ENCODE measurements at places on chromosomes 13 and 19.

DNA sequence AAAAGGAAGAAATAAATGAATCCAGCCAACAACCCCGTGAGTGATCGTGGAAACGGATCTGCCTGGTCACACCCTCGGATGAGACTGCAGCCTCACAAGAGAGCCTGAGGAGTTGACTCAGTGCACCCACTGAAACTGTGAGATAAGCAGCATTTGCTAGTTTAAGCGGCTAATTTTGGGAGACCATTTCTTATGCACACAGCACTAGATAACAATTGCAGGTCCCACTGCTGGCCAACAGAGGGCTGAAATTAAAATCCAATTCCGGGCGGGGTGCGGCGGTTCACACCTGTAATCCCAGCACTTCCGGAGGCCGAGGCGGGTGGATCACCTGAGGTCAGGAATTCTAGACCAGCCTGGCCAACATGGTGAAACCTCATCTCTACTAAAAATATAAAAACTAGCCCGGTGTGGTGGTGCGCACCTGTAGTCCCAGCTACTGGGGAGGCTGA is 3.6 kb downstream of the UQCR11 start:
- DNase-seq = no peak

GRCh38 chr13:99948907-99949678 is 22.5 kb downstream of the ZIC5 start:
- DNase-seq = no peak

GRCh38 chr19:17415121-17415520 is 4.7 kb upstream of the MVB12A start:
- DNase-seq = no peak

GRCh38 chr13:93700115-93700514 is 473.5 kb downstream of the GPC6 start:
- DNase-seq = no peak

DNA sequence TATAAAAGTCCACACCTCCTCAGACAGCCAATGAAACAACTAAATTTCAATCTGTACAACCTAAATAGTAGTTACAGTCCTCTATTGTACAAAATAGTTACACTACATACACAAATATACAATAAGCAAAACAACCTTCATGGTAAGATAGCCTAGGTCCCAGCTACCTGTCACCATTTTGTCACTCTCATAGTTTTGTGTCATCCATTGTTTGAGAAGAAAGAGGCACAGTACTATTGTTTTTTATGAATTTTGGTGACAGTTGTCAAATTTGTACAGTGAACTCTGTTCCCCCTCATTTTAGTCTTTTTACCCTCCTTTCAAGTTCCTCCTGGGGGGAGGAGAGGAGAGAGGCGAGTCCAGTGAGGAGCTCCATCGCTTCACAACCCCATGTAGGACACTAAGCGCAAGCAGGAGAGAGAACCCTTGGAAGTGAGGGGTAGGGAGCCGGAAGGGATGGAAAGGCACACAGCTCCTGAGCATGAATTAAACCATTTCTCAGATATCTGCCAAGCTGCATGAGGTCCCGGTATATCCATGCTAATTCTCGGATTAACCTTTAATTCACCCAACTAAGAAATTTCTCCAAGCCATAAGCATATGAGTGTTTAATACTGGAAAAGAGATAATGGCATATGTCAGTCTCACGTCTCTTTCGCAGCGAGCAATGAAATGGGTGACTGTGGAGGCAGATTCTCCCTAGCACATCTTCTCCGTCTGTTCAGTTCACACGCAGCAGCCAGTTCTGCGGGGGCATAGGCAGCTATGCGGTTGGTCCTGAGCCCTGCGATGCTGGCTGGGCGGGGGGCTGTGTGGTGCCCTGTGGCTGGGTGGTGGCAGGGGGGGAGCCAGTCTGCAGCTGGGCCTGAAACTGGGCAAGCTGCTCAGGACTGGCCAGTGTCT is 60.5 kb downstream of the SERP2 start:
- no peak for DNase-seq

GRCh38 chr19:45814851-45815480 is at the start of gene RSPH6A:
Gene RSPH6A (minus strand): TSS chr19:45815308. CDS start chr19:45815176, 132 bp downstream.
- no peak for DNase-seq

GRCh38 chr13:97212601-97213040 is 9.5 kb upstream of the MBNL2 start:
- DNase-seq = no peak

GRCh38 chr13:102584434-102584833 is 12.4 kb upstream of the TPP2 start:
- no peak for DNase-seq

DNA sequence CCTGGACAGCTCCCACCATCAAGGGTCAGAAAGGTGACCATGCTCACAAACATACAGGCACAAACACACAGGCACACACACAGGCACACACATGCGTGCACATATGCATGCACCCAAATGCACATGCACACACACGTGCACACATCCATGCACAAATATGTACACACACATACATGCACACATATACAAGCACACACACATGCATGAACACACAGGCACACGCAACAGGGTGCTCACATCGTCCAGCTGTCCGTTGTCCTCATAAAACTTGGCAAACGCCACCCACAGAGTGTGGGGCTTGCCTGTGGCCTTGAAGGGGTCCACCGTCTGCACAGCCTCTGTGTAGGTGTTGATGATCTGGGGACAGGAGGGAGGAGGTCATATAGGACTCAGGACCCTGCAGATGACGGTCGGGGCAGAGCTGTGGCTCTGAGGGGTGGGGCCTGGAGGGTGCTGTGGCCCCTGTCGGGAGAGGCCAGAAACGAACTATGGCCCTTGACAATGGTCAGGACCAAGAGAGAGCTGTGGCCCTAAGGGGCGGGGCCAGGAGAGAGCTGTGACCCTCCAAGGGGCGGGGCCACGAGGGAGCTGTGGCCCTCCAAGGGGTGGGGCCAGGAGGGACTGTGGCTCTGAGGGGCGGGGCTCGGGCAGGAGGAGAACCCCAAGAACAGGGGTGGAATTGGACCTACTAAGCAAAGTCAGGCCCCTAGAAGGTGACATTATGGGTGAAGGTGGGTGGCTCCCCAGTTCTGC is 6.2 kb downstream of the XAB2 start:
- no peak for DNase-seq

GRCh38 chr19:33997690-33998089 is 174.6 kb upstream of the LSM14A start:
- no peak for DNase-seq

DNA sequence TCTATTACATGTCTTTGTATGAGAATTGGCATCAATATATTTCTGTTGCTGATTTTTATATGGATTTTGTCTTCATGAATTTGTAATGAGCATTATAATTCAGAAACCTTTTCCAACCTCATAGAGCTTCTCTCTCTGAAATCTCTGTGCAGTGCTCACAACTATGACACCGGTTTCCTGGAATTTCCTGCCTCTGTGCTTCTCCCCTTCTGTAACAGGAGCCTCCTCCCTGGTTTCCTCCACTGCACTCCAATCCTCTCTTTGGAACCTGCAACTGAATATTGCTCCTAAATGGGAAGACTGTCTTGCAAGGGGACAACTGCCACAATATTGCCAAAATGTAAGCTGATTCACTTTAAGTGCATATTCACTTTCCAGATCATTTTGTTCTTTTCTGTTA is 1147.9 kb downstream of the UQCRFS1 start:
- no peak for DNase-seq

DNA sequence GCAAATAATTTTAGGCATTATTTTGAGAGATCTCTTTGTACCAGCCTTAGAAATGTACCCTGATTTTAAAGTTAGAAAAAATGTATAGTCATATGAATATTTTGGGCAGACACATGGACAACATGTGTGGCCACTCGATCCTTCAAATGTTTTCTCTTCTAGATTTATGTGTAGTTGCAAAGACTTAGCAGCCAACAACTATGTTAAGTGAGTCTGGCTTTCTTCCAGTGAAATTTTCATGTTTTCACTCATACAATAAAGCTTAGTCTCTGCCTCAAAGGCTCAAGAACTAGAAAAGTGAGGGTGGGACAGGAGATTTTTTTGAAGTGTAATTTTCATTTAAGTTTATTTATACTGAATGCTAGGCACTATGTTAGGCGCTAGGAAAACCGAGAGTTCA is 207.7 kb upstream of the DACH1 start:
- DNase-seq = no peak

GRCh38 chr13:26280295-26280694 is 26.4 kb downstream of the CDK8 start:
- no peak for DNase-seq

- no peak for DNase-seq
These were observed 8.1 kb downstream of the ZNF708 start for GRCh38 chr19:21321134-21321533.

DNA sequence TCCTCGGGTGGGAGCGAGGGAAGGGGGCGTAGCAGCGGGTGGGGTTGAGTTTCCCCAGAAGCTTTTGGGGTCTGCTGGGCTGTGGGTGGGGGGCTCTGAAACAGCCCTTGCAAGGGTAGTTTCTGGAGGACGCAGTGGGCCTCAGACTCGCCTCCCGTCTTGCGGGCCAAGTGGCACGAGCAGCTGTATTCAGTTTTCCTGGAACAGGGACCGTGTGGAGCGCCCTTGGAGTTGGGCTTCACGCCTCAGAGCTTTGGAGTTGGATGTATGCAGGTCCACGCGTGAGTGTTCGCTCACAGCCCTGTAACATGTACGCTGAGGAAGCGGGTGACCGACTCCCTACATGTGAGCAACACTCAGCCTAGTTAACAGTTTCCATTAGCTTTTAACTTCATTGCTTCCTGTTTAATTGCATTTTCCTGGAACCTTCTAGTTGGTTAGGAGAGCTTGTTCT is 603 bp downstream of the TM9SF2 start:
- DNase-seq = no peak

DNA sequence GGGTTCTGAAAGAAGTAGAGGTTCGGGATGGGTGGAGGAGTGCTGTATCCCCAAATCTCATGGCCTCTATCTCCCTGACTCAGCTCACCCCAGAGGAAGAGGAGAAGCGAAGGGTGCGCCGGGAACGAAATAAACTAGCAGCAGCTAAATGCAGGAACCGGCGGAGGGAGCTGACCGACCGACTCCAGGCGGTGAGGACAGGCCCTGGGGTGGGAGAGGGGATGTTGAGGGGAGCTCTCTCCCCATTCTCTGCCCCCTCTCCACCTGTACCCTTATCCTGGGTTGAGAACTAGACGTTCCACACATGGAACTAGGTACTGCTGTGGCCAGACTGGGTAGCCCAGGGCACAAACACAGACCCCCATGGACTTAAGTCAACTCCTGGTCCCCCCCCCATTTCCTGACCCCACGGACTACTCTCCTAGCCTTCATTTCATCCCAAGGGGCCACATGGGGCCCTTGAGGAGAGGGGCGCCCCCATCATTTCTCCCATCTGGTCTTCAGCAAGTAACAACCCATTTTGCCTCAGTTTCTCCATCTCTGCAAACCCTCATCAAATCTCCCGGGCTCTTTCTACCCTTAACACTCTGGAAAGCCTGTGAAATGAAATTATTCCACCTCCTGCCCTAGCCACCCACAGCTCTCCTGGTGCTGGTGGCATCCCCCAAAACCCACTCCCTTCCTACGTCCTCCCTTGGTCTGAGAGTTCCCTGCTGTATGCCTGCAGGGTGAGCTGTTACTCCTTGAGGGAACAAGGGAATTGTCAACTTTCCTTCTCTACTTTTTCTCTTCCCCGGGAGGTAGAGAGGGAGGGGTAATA is 3.5 kb downstream of the FOSB start:
- DNase-seq = no peak

DNA sequence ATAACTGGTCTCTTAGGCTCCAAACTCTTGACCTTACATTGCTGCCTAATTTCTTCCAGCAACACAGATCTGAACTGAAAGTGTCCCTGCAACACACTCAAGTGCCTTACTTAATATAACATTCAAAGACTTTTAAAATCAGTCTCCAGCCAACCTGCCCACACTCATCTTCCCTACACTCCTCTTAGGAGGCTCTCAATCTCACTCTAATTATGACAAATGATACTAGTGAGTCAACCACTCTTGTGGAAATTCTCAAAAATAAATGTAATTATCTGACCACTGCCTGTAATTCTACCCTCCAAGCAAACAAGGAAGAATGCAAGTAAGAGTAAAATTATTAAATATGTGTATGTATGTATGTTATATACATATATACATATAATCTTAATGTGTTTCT is 348.1 kb upstream of the MIR17HG start:
- no peak for DNase-seq

DNA sequence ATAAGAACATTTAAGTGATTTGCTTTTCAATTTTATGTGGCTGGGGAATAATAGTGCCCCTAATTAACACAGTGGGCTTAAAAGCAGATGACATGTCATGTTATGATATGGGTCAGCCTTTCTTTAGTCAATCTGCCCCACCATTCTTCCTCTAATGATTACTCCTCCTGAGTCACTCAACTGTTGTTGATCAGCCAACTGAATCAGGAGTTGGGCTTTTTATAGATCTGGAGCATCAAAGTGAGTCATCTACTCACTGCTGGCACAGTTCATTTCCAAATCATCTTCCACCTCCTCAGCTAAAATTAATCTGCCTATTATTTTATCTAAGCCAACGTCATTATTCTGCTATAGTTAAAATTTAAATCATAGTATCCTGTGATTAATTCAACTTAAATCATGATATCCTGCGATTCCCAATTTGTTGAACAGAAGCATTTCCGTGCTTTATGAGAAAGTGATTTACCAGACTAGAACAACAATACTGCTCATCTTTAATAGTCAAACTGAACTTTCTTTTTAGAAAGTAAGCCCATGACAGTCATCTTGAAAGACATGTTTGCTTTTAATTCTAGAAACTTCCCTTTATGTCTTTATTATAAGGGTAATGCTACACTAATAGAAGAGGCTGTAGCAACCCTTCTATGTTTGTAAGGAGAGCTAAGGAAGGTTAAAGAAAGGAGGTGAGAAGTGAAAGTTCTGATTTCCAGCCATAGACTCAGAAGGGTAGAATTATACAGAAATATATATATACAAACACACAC is 551.4 kb downstream of the TBC1D4 start:
- DNase-seq = no peak

DNA sequence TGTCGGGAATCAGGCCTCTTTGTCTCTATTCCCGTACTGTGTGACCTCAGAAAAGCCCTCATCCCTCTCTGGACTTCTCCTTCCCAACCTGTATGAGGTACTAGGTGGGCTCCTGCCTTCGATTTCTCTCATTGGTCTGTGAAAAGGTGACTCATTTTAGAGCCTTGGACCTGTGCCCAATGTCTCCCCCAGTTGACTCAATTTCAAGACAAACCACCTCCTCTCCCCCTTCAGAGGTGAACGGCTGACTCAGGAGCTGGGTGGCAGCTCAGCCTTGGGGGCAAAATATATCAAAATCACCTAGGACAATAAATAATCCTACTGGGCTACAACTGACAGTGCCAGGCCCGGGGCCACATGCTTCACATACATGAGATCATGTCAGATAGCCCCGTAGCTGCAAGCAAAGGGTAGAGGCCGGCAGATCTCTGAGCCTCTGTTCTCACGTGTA is 630 bp downstream of the COQ8B start:
- peak; percentile 72 for DNase-seq

- DNase-seq = no peak
These were observed 11.5 kb downstream of the PLPP2 start for GRCh38 chr19:279656-280055.

DNA sequence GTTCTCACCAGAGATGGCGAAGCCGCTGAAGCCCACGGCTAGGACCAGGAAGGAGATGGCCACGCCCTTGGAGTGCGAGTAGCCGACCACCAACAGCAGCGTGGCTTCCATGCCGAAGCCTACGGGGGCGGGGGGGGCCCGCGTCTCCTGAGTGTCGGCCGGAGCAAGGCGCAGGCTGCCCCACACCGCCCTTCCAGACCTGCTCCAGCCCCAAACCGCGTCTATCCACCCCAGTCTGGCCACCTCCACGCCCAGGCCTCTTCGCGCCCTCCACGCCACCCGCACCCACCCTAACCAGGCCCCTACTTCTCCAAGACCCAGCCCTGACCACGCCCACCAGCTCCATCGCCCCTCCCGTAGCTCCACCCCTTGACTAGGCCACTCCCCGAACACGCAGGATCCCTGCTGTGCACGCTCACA is 6.2 kb downstream of the GFY start:
- DNase-seq = no peak
